ENCODE measurements at places on chromosomes 2 and 18. TPM values are rescaled to one million over a fixed set of nuclear protein-coding genes. Genes with fewer than 3 reads are reported as not detected.

- no peak overlapping the region for H3K4me3 ChIP-seq
- H3K27me3 ChIP-seq, result no peaks in the 10 kb centered on the region
- no peak for DNase-seq
- H3K36me3 ChIP-seq, result peaks cover 8% of the 10 kb centered on the region
- H3K27ac ChIP-seq, result no peak overlapping the region
- peaks cover 10% of the 10 kb centered on the region for H3K4me1 ChIP-seq
Observed at GRCh38 chr2:110124939-110125691, 9.5 kb upstream of the MALL start.

GRCh38 chr2:6828299-6828584, 37.5 kb downstream of the CMPK2 start:
- H3K36me3 ChIP-seq, result no peaks in the 10 kb centered on the region
- peak overlapping the region; percentile 38 for H3K27ac ChIP-seq
- no peaks in the 10 kb centered on the region for H3K27me3 ChIP-seq
- H3K4me1 ChIP-seq, result peaks cover 17% of the 10 kb centered on the region
- no peak overlapping the region for H3K4me3 ChIP-seq

GRCh38 chr2:56099963-56100362, 83.8 kb upstream of the CCDC85A start:
- H3K4me3 ChIP-seq, result no peak overlapping the region
- no peak overlapping the region for H3K27ac ChIP-seq
- no peaks in the 10 kb centered on the region for H3K36me3 ChIP-seq

GRCh38 chr2:218400167-218400929, 680 bp downstream of the CTDSP1 start:
- H3K36me3 ChIP-seq, result peaks cover 43% of the 10 kb centered on the region
- peak overlapping the region; percentile 100 for H3K4me3 ChIP-seq

GRCh38 chr2:236208019-236208926, 40.1 kb upstream of the GBX2 start:
- no peaks in the 10 kb centered on the region for H3K4me1 ChIP-seq
- DNase-seq, result no peak
- H3K4me3 ChIP-seq, result no peak overlapping the region
- peaks cover 17% of the 10 kb centered on the region for H3K27me3 ChIP-seq

DNA sequence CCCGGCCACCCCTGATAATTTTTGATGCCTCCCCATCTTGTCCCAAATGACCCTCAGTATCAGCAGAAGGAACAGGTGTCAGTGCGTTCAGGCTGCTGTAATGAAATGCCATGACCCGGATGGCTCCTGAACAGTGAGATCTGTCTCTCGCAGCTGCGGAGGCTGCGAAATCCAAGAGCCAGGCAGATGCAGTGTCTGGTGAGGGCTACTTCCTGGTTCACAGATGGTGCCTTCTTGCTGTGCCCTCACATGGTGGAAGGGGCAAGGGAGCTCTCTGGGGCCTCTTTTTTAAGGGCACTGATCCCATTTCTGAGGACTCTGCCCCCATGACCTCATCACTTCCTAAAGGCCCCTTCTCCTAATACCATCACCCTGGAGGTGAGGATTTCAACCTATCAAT, 152.2 kb downstream of the TWIST2 start:
- H3K4me1 ChIP-seq, result no peaks in the 10 kb centered on the region
- DNase-seq, result no peak
- H3K27me3 ChIP-seq, result peaks cover 47% of the 10 kb centered on the region
- no peaks in the 10 kb centered on the region for H3K36me3 ChIP-seq

GRCh38 chr2:227864161-227864756, 7.2 kb upstream of the DAW1 start:
- H3K27me3 ChIP-seq, result peaks cover 8% of the 10 kb centered on the region
- H3K4me3 ChIP-seq, result no peak overlapping the region
- H3K36me3 ChIP-seq, result no peaks in the 10 kb centered on the region
- no peak for DNase-seq

- peak overlapping the region; percentile 97 for H3K27ac ChIP-seq
- H3K4me3 ChIP-seq, result peak overlapping the region; percentile 95
- no peaks in the 10 kb centered on the region for H3K27me3 ChIP-seq
Observed at GRCh38 chr2:113888641-113889470, 1.0 kb upstream of the ACTR3 start.

ST8SIA3 gene
- total RNA-seq, result not detected

GKN1 gene
- total RNA-seq, result not detected

HOXD11 gene
- total RNA-seq, result not detected

EGR4 gene
- not detected for total RNA-seq

MFSD2B gene
- total RNA-seq, result 0.16 TPM

MAB21L4 gene
- total RNA-seq, result not detected

Measured in left ventricle myocardium inferior (tissue), 1 donor.